Naive thymus-derived CD8-positive, alpha-beta T cell (primary cell): ENCODE measurements at places on chromosomes 3 and 15. TPM values are rescaled to one million over a fixed set of nuclear protein-coding genes. Genes with fewer than 3 reads are reported as not detected.

The LHFPL4 gene
- not detected for polyA plus RNA-seq

The IQCF5 gene
- not detected for polyA plus RNA-seq

The TRH gene
- not detected for polyA plus RNA-seq

The ZDHHC19 gene
- 0.51 TPM for polyA plus RNA-seq

The KPNA4 gene
- polyA plus RNA-seq, result 6.2 TPM

The CACNA2D3 gene
- polyA plus RNA-seq, result not detected

The PRRT3 gene
- polyA plus RNA-seq, result 2.2 TPM

The CYP8B1 gene
- not detected for polyA plus RNA-seq

The DUOX2 gene
- polyA plus RNA-seq, result not detected

The ZPLD1 gene
- polyA plus RNA-seq, result not detected

The CA12 gene
- polyA plus RNA-seq, result not detected

The ZBTB47 gene
- polyA plus RNA-seq, result not detected

The SLC25A20 gene
- 13.7 TPM for polyA plus RNA-seq

The LTK gene
- polyA plus RNA-seq, result not detected

DNA sequence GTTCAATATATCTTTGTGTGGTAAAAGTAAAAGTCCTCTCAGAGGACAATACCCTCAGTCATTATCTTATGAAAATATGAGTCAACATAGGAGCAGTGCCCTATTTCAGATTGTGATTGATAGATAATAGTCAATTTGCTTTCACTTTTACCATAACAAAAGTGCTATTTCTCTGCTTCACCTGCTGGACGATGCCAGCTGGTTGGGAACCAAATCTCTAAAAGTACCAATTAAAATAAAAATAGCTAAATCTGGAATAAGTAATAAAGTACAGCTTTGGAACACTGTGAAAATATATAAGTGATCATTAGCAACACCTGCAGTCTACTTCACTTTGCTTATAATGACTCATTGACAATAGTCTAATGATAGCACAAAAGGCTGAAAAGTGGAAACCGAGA, 390.3 kb upstream of the AGTR1 start:
- H3K27me3 ChIP-seq, result no peaks in the 10 kb centered on the region
- no peaks in the 10 kb centered on the region for H3K4me1 ChIP-seq
- H3K4me3 ChIP-seq, result no peak overlapping the region
- DNase-seq, result no peak

GRCh38 chr3:111762537-111762936, 96.5 kb upstream of the PHLDB2 start:
- H3K4me1 ChIP-seq, result no peaks in the 10 kb centered on the region
- no peaks in the 10 kb centered on the region for H3K27me3 ChIP-seq
- H3K36me3 ChIP-seq, result no peaks in the 10 kb centered on the region
- H3K27ac ChIP-seq, result no peak overlapping the region
- no peak overlapping the region for H3K4me3 ChIP-seq

DNA sequence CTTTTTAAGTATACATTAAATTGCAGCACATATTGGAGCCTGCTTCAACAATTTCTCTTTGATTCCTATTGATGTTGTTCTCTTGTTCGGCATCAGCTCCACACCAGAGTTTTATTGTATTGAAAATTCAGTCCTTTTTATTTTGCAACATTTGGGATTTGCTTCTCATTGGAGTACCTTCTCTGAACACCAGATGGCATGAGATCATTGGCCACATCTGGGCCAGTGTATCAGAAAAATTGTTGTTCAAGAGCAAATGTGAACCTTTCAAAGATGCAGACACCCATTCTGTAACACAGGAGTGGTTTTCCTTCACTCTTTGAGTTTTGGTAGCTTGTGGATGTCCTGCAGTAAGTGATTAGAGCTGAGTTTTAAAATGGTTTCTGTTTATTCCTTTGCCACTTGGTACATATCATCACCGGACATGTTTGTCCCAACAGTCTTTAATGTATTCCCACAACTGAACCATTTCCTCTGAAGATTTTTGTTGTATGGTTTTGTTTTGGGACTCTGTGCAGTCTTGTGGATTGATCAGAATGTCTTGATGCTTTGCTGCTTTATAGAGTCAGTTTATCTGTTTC, 96.1 kb downstream of the MCTP2 start:
- no peaks in the 10 kb centered on the region for H3K27me3 ChIP-seq
- no peaks in the 10 kb centered on the region for H3K4me1 ChIP-seq
- no peak overlapping the region for H3K27ac ChIP-seq
- no peak overlapping the region for H3K4me3 ChIP-seq

GRCh38 chr3:188439080-188439479, 285.1 kb downstream of the LPP start:
- no peak for DNase-seq
- peak overlapping the region; percentile 3 for H3K4me3 ChIP-seq
- H3K27me3 ChIP-seq, result no peaks in the 10 kb centered on the region
- peaks cover 5% of the 10 kb centered on the region for H3K36me3 ChIP-seq
- peak overlapping the region; percentile 14 for H3K27ac ChIP-seq

GRCh38 chr15:57777003-57777402, 70.5 kb downstream of the POLR2M start:
- peak overlapping the region; percentile 44 for H3K4me3 ChIP-seq
- no peak for DNase-seq
- H3K36me3 ChIP-seq, result no peaks in the 10 kb centered on the region
- no peak overlapping the region for H3K27ac ChIP-seq

DNA sequence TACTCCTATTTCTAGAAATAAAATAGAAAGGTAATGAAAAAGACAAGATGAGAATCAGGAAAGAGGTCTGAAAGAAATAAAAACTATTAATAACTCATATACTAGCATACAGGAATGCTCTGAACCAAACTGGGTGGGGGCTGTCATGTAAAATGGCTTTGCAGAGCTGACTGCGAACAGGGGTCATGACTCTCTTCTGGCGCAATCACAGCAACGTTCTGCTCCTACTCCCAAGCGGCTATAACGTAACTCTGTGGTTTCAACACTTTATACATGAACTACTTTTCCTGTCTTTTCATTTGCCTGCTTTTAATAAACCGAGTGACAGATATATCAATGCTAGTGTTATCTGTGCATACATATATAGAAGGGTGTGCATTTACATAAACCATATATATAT, 116.7 kb downstream of the DLG1 start:
- H3K4me3 ChIP-seq, result no peak overlapping the region
- no peak for DNase-seq
- peaks cover 8% of the 10 kb centered on the region for H3K36me3 ChIP-seq

- H3K36me3 ChIP-seq, result peaks cover 9% of the 10 kb centered on the region
- H3K4me3 ChIP-seq, result no peak overlapping the region
- H3K27me3 ChIP-seq, result no peaks in the 10 kb centered on the region
- H3K27ac ChIP-seq, result no peak overlapping the region
- no peaks in the 10 kb centered on the region for H3K4me1 ChIP-seq
- no peak for DNase-seq
Observed at GRCh38 chr15:69876064-69876940, 221.4 kb downstream of the TLE3 start.

DNA sequence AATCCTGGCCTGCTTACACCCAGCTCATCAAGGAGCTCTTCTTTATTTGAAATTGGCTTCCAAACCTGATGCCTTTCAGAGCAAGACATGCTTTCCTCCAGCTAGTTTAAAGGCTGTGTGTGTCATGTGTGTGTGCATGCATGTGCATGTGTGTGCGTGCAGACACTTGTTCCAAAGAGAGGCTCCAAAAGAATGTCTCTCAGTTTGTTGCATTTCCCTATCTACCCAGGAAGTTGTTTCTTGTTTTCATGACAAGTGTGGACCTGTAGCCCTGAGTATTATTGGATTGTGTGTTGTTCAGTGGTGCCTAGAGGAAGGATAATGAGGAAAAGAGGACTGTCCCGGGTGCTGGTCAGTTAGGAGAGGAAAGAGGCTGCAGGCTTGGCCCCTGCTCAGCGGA, 240.0 kb downstream of the THSD4 start:
- H3K4me3 ChIP-seq, result no peak overlapping the region
- H3K4me1 ChIP-seq, result no peaks in the 10 kb centered on the region
- H3K36me3 ChIP-seq, result no peaks in the 10 kb centered on the region
- DNase-seq, result no peak
- no peak overlapping the region for H3K27ac ChIP-seq

DNA sequence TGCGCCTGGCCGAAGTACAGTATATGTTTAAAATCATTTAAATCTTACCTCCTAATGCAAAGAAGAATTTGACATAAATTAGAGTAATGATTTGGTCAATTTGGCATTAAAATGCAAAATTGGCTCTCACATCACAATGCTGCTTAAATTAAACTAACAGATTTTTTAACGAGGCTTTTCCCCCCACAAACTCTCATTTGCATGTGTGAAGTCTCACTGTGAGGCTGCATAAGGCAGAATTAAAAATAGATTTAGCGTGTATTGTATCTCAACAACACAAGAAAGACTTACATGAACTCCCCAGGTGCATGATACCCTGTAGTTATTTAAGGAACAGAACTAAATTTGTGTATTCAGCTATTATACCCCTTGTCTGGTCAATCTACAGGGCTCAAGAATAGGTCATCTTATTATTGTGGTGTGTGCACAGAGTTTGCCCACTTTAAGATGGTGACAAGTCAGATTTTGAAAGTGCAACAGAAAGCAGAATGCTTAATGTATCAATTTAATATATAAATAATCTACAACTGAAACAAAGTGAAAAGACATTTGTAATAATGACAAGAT, 897.9 kb downstream of the EPHA3 start:
- no peak overlapping the region for H3K4me3 ChIP-seq
- DNase-seq, result no peak
- no peak overlapping the region for H3K27ac ChIP-seq
- H3K27me3 ChIP-seq, result no peaks in the 10 kb centered on the region
- H3K4me1 ChIP-seq, result no peaks in the 10 kb centered on the region

DNA sequence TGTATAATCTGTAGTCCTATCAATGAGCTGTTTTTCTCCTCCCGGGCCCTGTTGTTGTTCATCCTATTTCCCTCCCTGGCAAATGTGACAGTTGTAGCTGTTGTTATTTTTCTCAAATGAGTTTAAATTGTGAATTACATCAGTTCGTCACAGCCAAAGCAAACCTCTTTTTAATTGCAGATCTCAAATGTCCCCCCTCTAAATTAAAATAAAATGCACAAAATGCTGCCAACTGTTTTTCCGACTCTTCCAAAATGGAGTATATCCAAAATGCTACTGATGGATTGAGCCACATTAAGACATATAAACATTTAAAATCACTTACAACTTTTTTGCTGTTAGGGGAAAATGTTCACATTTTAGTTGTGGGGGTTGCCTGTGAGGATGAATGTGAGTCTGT, 29.8 kb upstream of the SUCLG2 start:
- no peak overlapping the region for H3K4me3 ChIP-seq
- no peak for DNase-seq
- no peaks in the 10 kb centered on the region for H3K36me3 ChIP-seq
- H3K4me1 ChIP-seq, result peaks cover 43% of the 10 kb centered on the region
- H3K27ac ChIP-seq, result peak overlapping the region; percentile 49

GRCh38 chr3:128448491-128448890, 18.2 kb downstream of the DNAJB8 start:
- peak overlapping the region; percentile 85 for H3K27ac ChIP-seq
- no peaks in the 10 kb centered on the region for H3K27me3 ChIP-seq
- H3K4me1 ChIP-seq, result peaks cover 28% of the 10 kb centered on the region
- peak; percentile 66 for DNase-seq
- H3K36me3 ChIP-seq, result peaks cover 30% of the 10 kb centered on the region

GRCh38 chr3:2343031-2343682, 244.5 kb downstream of the CNTN4 start:
- no peak for DNase-seq
- H3K4me1 ChIP-seq, result no peaks in the 10 kb centered on the region
- H3K36me3 ChIP-seq, result no peaks in the 10 kb centered on the region

GRCh38 chr3:100966807-100967206, 26.4 kb downstream of the ABI3BP start:
- no peaks in the 10 kb centered on the region for H3K27me3 ChIP-seq
- DNase-seq, result no peak
- H3K4me3 ChIP-seq, result no peak overlapping the region
- no peaks in the 10 kb centered on the region for H3K36me3 ChIP-seq

GRCh38 chr3:195666-196065, 897 bp upstream of the CHL1 start:
- DNase-seq, result no peak
- H3K36me3 ChIP-seq, result no peaks in the 10 kb centered on the region
- peaks cover 7% of the 10 kb centered on the region for H3K4me1 ChIP-seq
- H3K4me3 ChIP-seq, result no peak overlapping the region
- peaks cover 25% of the 10 kb centered on the region for H3K27me3 ChIP-seq

- H3K27me3 ChIP-seq, result no peaks in the 10 kb centered on the region
- peaks cover 5% of the 10 kb centered on the region for H3K4me1 ChIP-seq
- no peaks in the 10 kb centered on the region for H3K36me3 ChIP-seq
- DNase-seq, result no peak
Observed at GRCh38 chr3:136992115-136992514, 34.3 kb downstream of the IL20RB start.

DNA sequence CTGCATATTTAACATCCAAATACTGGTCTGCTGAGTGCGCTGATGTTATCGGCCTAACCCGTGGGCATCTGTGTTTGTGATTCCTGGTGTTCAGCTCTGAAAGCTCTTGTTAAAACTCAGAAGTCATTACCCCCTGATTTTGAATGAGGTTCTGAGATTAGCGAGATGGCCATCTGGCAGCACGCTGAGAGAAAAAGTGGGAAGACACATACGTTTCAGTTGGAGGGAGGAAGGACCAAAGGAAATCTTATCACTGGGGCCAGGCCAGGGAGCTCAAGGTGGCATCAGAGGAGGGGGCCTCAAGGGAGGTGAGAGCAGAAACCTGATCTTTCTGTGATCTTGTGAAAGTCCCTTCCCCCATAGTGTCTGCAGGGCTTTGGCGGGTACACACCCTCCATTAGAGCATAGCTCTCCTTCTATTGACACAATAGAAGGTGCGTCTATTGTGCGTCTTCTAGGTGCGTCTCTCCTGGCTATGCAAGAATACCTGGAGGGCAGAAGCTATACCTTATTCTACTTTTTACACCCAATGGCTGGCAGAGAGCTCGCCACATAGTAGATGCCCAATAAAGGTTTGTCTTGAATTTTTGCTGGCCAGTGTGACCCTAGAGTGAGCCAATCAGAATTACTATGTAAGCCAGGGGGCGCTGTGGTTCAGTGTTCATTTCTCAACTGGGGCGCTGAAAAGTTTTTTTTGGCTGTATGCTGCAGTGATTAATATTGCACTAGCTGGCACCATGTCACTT, 182.4 kb downstream of the SHQ1 start:
- H3K4me3 ChIP-seq, result no peak overlapping the region
- H3K36me3 ChIP-seq, result no peaks in the 10 kb centered on the region
- peak; percentile 68 for DNase-seq
- H3K27me3 ChIP-seq, result no peaks in the 10 kb centered on the region

DNA sequence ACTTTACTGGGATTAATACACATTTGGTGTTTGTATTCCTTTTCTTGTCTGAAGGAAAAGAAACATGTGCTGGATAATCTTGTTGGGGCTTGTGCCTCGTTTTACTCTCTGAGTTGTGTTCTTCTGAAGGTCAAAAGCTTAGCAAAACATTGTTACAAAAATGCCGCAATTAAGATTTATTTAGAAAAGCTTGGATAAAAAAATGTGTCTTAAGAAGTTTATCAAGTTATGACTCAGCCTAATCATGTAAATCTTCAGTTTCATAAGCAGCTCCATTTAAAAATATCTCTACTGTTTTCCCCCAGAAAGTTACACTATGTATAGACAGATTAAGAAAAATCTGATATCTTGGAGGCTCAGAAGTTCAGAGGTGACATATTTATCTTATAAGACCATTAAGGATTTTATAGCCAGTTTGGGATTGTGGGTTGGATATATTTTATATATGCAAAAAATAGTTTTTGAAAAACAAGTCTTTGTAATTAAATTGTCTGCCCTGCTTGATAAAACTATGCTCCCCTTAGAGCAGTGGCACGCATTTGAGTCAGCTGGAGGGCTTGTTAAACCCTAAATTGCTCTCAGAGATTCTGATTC, 56.5 kb downstream of the CLDN11 start:
- DNase-seq, result no peak
- no peaks in the 10 kb centered on the region for H3K4me1 ChIP-seq
- H3K27ac ChIP-seq, result no peak overlapping the region
- no peak overlapping the region for H3K4me3 ChIP-seq
- H3K27me3 ChIP-seq, result peaks cover 19% of the 10 kb centered on the region
- no peaks in the 10 kb centered on the region for H3K36me3 ChIP-seq
